EH (cell line): ENCODE measurements at places on chromosomes 7 and 10.

DNA sequence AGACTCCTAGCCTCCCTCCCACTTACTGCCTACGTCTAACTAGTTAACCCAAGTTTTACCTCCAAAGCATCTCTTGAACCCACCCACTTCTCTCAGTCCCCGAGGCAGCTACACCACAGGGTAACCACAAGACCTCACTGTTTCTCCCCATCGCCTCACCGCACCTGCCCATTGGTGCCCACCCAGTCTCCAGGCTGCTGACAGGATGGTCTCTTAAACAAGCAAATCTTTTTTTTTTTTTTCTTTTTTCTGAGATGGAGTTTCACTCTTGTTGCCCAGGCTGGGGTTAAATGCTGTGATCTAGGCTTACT lies 47.0 kb downstream of the DENND2A start:
- DNase-seq = no peak

GRCh38 chr7:90879924-90880323 lies 283.8 kb downstream of the CDK14 start:
- no peak for DNase-seq

DNA sequence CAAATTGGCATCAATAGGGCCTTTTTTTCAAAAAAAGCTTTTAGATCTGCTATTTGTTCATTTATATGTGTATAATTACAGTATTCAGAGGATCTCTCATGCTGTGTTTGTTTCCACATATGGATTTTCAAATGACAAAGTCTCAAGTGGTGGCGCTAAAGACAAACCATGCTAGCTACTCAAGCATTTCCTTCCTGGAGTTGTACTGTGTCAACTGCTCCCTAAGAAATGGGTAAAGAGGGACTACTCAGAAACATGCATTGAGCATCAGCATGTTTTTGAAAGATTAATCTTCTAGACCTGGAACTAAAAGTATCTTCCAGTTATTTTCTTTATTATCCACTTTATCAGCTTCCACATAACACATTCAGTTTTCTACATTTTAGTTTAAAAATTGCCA lies 12.7 kb downstream of the CNTNAP2 start:
- no peak for DNase-seq

DNA sequence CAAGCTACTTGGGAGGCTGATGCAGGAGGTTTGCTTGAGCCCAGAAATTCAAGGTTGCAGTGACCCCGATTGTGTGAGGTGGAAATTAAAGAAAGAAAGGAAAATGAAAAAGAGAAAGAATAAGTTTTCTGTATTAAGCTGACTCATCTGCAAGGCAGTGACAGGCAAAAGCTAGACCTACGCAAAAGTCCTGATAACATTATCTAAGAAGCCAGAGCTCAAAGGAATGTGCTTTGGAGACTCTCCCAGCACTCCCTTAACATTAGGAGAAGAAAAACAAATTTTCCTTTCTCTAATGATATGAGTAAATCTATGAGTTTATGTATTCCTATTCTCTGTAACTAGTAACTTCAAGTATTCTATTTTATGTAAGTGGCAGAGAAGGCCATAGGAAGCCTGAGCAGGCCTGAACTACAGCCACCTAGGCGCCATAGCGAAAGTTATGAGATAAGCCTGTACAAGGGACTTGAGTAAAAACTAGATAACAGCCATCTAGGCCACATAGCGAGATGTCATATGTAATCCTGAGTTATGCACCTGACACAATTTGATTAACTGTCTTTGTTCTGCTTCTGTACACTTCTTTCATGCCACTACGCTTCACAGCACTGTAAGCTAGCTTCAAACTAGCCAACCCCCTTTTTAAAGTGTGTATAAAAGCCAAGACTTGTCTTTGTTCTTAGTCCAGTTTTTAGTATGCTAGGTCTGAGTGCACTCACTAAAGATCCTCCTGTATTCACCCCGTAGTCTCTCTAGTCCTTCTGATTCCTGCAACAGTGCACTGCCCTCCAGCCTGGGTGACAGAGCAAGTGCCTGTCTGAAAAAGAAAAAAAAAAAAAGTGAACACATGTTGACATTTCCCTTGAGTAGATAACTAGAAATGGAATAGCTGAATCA lies 9.4 kb upstream of the ZWINT start:
- no peak for DNase-seq

DNA sequence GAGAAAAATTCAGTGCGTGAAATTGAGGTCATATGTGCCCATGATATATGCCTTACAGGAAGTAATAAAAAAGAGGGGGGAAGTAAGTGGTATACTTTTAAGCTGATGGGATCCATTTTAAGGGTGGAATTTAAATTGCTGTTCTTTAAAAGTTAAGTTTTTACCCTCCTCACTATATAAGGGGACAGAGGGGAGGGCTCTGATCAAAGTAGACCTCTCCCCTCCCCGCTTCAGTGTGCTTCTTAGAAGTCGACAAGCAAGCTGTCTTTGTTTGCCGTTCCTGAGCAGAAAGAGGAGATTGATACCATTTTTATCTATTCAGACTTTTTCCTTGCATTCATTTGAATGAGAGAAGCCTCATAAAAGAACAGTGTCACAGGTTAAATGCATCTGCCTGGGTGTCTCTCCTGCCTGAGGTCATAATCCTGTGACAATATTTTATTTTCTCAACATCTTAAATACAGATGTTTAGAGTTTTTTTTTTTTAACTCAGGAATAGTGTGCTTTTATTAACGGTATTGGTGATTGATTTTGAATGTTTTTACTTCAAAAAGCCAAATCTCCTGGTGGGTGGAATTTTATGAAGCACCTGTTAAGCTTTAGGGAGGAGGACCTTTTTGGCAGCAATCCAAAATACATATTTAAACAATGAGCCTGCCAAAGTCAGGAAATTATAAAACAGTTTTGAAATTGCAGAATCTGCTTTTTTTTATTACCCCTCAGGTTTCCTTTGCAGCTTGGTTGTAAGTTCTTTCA lies 141.7 kb downstream of the KAT6B start:
- DNase-seq = no peak

DNA sequence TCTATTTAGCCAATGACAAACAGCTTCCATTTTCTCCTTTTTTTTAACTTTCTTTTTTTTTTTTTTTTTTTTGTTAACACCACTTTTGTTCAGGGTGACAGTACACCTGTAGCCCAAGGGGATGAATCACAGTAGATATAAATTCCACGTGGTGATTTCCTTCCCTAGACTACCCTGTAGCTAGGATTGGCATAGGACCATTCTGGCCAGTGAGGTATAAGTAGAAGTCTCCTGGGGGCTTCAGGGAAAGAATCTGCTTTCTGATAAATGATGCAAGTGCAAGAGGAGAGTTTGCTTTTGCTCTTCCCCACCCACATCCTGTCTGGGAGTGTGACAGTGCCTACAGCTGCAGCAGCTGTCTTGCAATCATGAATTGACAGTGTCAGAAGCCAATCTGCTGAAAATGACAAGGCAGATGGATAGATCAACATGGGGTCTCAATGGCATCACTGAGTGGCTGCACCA lies 63.2 kb upstream of the TOMM7 start:
- peak; percentile 49 for DNase-seq

DNA sequence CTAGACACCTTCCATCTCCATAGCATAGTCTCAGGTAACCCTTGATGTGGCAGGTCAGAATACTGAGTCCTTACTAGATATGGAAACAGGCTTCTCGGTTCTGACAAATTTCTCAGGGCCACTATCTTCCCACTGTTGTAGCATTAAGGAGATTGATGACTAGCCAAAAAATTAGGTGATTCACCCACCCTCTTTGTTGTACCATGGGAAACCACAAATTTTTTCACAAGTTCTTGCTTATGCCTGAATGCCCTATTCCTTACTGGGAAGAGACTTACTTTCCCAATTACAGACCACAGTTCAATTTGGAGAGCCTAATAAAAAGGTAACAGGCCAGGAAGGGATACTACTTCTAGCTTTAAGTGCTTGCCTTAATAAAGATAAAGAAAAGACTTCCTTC lies 948.8 kb downstream of the GRM8 start:
- no peak for DNase-seq

DNA sequence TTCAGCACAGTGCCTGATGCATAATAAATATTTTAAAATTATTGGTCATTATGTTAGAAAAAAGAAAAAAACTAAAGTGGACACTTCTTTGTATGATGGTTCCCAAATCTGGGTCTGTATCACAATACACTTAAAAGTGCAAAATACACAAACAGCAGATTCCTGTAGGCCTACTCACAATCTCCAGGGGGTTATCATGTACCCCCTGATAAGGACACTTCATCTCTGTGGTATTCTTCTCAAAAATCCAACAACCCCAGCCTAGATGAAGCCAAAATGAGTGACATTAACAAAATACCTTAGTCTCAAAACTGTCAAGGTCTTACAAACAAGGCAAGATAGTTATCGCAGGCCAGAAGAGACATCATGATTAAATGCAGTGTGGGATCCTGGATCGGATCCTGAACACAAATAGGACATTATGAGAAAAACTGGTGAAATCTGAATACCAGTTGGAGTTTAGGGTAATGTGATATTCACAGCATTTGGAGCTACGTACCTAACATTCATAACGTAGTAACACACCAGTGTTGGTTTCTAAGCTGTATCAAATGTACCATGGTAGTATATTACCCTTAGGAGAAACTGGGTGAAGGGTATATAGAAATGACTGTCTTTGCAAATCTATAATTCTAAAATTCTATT lies 45.2 kb downstream of the NSUN6 start:
- peak; percentile 36 for DNase-seq

- peak; percentile 10 for DNase-seq
Observed at GRCh38 chr7:82235713-82236112, 207.9 kb downstream of the CACNA2D1 start.

DNA sequence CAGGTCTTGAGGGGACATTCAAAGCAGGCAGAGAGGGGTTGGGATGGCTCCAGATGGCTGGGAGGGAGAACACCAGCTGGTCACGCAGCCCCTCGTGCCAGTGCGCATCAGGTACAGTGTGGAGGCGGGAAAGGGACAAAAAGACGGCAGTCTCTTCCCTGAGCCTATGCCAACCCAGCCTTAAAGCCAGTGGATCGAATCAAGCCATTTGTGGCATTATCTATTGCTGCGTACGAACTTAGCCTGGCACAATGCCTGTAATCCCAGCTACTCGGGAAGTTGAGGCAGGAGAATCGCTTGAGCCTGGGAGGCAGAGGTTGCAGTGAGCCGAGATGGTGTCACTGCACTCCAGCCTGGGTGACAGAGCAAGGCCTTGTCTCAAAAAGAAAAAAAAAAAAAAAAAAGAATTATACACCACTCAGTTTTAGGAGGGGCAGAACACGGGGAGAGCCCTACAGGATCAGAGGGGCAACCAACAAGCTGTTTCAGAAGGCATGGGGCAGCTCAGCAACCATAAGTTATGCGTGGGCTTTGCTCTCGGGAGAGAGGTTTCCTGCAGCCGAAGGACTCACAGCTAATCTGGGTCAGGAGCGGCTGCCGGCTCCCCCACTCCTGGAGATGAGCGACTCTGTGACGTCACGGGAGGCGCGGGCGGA lies 356 bp upstream of the NDUFB2 start:
- peak; percentile 93 for DNase-seq

GRCh38 chr7:77352665-77353406 lies 63.3 kb downstream of the GSAP start:
- DNase-seq = no peak

- DNase-seq = no peak
Observed at GRCh38 chr10:52106899-52107298, 207.2 kb upstream of the DKK1 start.

DNA sequence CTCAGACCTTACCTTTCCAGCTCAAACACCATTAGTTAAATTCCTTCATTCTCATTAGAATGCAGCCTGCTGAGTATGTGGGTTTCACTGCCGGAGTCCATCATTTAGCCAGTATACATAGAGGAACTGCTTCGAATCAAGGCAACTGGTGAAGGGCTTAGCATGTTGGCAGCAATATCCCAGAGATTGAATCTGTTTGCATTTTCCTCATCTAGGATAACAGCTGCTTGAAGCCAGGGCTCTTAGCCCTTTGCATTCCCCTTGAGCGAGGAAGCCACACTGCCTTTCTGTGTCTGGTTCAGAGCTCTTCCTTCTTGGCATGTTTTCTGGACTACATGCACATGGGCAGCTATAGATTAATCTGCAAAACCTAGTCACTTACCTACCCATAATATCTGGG lies 14.7 kb downstream of the NODAL start:
- DNase-seq = no peak

DNA sequence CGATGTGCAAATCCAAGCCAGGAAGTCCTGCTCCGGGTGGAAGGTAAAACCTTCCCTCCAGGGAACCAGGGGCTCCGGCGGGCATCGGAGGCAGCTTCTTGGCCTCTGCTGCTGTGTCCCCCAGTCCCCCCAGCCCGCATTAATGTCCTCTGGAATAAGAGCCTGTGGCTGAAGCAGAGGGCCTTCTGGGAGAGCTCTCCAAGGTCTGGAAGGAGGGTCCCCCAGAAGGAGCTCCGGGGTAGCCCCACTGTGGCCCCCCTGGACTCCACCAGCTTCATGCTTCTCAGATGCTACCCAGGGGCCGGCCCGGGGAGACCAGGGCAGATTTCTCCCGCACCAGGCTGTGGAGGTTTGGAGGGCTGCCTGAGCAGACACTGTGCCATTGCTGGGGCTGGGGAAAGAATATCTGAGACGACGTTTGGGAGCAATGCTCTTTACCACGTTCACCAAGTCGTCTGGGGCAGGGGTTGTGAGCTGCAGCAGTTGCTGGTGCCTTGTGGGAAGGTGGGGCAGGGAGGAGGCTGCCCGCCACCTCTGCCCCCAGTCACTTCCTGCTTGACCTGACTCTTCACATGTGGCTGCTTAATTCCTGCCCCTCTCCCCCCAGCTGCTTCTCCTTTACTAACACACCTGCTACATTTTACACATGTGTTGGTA lies 8.3 kb downstream of the ZNF853 start:
- DNase-seq = no peak

DNA sequence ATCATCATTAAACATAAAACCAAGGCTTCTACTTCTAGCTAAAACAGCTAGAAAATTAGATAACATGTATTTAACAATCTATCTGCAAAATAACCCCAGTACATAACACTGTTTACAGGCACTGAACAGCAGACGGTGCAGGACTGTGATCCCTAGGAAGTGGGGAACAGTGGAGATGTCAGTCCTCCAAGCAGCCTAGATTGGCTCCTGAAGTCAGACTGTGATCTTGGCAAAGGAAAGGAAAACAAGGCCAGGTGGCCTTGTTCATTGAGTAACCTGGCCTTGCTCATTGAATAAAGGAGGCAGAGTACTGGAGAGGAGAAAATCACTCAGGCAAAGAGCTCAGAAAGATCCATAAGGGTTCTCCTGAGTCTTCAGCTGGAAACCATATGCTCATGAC lies 77.7 kb upstream of the DIP2C start:
- no peak for DNase-seq

DNA sequence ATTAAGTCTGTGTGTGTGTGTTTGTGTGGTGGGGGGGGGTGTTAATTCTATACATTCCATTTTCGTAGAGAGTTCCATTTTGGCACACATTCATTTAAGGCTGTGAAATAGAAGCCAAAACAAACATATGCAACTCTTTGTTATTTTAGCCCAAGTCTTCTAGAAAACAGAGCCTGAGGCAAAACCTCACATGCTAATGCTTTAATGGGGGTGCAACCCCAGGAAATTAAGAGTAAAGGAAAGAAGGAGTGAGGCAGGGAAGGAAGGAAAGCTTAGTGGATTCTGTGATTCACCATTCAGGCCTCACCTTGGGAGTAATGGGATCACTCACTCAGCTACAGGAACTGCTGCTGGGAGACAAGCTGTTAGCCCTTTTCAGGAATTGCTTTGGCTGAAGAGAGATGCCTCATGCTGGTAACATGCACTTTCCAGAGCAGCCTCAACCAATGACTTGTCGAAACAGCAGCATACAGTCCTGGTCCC lies 73.0 kb upstream of the CTTNBP2 start:
- no peak for DNase-seq
